ENCODE measurements at places on chromosomes 4 and X. TPM values are rescaled to one million over a fixed set of nuclear protein-coding genes. Genes with fewer than 3 reads are reported as not detected.

DNA sequence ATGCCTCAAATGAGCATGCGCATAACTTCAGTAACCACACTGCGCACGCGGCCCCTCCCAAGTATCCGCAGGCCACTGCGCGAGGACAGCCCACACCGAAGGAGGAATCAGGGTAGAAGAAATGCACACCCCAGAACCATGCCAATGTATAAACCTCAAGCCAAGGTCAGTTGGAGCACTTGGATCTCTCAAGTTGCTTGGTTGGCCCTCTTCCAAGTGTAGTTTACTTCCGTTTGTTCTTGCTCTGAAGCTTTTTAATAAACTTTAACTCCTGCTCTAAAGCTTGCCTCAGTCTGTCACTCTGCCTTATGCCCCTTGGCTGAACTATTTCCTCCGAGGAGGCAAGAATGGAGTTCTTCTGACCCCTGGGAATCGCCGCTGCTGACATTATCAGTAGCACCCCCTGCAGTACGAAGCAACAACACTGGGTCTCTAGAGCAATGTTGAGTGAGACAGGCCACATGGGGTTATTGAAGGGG is 22.0 kb upstream of the SPINK2 start:
- no peak for DNase-seq
- H3K4me1 ChIP-seq, result no peaks in the 10 kb centered on the region
- no peaks in the 10 kb centered on the region for H3K27me3 ChIP-seq

GRCh38 chr4:38136604-38137003 is 176.4 kb downstream of the PTTG2 start:
- H3K27me3 ChIP-seq, result no peaks in the 10 kb centered on the region
- DNase-seq, result no peak
- H3K36me3 ChIP-seq, result no peaks in the 10 kb centered on the region
- H3K27ac ChIP-seq, result no peak overlapping the region
- H3K4me1 ChIP-seq, result no peaks in the 10 kb centered on the region

DNA sequence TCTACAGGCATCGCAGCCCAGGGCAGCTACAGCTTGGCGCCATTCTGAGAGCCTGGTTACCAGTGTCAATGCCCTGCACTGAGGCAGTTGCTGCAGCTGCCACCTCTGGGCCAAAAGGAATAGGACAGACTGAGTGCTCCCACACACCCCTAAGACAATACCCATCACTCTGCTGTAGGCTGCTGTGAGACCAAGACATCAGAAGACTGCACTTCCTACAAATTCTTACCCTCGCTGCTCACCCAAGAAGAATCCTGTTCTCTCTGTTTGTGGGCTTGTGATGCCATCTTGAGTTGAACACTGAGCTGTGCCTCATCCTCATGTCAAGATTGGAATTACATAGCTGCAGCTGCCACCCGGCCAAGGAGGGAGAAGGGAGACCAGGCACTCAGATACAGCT is 1847.0 kb upstream of the PCDH10 start:
- H3K36me3 ChIP-seq, result no peaks in the 10 kb centered on the region
- H3K4me3 ChIP-seq, result no peak overlapping the region
- H3K4me1 ChIP-seq, result no peaks in the 10 kb centered on the region
- H3K27ac ChIP-seq, result no peak overlapping the region

PAGE2 gene
- total RNA-seq, result not detected

THAP6 gene
- total RNA-seq, result 17.8 TPM

- H3K4me3 ChIP-seq, result no peak overlapping the region
- no peaks in the 10 kb centered on the region for H3K4me1 ChIP-seq
- no peaks in the 10 kb centered on the region for H3K27me3 ChIP-seq
Measured at GRCh38 chr4:153733751-153734448, 25.9 kb downstream of the RNF175 start.

DNA sequence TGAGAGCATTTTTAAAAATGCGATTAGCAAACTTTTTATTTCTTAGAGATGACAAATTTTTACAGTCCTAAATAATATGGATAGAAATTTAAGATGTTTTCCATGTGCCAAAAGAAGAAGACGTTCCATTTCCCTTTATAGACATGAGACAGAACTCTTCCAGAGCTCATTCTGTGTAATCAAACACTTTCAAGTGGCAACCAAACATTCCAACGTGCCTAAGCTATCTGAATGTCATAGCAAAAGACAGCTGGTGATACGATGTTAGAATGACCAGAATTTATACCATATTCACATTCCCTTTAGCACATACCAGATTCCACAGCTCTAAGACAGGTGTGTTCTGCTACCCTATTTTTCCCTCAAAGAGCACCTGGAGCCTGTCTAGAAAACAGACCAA is 133.2 kb downstream of the ENOX2 start:
- H3K36me3 ChIP-seq, result no peaks in the 10 kb centered on the region
- H3K4me3 ChIP-seq, result no peak overlapping the region
- peaks cover 18% of the 10 kb centered on the region for H3K4me1 ChIP-seq
- H3K27ac ChIP-seq, result peak overlapping the region; percentile 70

ENPEP gene
- 1.4 TPM for total RNA-seq

- H3K36me3 ChIP-seq, result no peaks in the 10 kb centered on the region
- DNase-seq, result no peak
- no peak overlapping the region for H3K27ac ChIP-seq
- no peaks in the 10 kb centered on the region for H3K4me1 ChIP-seq
- H3K27me3 ChIP-seq, result no peaks in the 10 kb centered on the region
Measured at GRCh38 chr4:81197864-81198524, 17.0 kb downstream of the PRKG2 start.
